ENCODE measurements at places on chromosomes 11 and 22.

DNA sequence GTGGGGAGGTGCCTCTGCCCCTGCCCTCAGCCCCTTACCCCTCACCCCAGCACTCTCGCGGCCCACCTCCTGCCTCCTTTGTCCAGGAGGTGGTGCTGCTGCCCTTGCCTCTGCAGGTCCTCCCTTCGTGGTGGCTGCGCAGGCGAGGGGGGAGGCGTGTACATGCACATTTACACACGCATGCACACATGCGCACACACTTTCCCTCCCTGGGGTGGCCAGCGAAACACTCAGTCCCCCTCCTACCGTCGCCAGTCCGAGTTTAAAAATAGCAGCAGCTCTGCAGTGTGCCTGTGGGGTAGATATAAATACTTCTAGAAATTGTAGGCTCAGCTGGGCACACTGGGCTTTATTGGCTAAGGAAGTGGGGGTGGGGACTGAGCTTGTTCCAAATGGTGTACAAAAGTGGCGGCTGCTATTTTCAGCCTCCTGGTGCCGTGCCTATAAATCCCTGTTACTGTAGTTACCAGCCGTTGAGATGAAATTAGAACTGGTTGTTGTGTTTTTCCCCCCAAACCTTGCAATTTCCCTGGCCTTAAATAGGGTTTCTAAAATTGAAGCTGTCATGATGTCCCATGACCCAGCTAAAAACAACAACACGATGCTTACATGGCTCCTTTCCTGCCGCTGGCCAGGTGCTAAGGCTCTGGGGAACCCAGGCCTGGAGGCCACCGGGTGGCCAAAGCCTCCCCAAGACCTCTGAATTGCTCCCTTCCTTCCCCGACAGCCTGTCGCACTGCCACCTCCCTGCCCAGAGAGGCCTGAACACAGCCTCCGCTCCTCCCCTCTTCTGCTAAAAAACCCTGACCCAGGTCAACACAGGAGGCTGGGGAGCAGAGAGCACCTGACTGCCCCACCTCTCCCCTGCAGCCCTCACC is 12.4 kb downstream of the PICK1 start:
- no peak for DNase-seq

DNA sequence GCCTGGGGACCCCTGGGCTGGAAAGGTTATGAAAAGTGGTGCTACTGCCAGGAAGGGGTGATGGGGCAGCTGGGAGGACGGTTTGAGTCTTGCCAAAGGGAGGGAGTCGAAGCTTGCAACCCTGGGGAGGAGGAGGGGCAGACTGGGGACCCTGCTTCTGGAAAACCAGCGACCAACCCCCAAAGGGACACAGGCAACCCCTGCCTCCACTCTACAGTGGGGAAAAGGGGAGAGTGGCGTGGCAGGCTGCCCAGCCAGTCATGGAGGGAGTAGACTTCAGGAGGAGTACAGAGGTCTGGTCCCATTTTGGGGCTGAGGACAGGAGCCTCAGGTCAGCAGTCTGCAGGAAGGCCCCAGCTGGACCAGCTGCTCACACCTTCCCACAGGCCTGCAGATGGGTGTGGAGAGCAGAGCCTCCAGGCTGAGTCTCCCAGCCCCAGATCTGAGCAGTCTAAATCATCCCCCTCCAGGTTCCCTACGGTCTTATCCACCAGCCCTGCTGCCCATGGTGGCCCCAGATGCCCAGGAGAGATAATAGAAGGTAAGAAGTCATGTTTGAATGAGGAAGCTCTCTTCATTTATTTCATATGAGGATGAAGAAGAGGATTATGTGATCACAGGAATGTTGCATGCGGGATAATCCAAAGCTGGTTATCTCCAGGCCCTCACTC is 3.3 kb downstream of the DDT start:
- DNase-seq = no peak

GRCh38 chr11:120342678-120343077 is 6.5 kb downstream of the ARHGEF12 start:
- no peak for DNase-seq

DNA sequence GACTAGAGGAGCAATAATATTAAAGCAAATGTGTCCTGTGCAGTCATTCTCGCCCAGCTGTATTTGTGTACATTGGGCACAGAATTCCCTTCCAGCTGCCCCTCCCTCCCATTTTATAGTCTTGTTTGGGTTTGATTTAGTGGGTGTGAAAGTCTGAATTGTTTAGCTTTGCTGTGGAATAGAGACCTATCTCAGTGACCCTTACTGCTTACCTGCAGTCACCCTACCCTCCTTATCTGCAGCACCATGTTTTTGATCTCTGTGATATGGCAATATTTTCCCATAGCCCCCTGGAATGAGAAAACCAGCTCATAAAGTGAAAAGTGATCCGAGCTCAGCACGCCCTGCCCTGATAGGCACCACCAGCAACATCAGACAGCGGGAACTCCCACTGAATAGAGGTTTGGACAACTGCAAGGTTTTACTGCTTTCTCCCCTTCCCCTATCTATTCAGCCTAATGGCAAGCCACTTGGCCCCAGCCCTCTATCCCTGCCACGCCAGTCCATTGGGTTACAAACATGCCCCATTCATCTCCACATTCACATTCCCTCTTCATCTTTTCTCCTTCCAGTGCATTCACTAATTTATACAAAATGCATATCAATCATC is 199.0 kb downstream of the ETS1 start:
- no peak for DNase-seq

DNA sequence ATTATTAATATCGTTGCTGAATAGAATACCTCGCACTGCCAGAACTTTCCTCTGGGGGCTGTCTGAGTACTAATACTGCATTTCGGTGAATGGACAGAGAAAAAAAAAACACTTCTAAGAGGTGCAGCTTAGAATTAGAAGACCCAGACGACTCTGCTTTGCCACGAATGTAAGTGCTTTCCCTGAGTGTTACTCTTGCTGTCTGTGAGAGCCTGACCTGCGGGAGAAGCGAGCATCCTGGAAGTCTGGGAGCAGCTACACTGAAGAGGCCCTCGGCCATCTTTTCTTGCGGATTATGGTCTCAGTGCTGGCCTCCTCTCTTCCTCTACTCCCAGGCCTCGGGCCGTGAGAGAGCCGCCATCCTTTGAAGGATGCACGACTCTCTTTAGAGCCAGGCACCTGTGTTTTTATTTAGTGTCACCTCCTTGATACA is 94.9 kb downstream of the SCN3B start:
- DNase-seq = no peak

- no peak for DNase-seq
Observed at GRCh38 chr22:37206841-37207821, 5.1 kb downstream of the SSTR3 start.

- DNase-seq = no peak
Observed at GRCh38 chr22:38731703-38732161, 24.1 kb downstream of the SUN2 start.

- DNase-seq = no peak
Observed at GRCh38 chr11:116424615-116425261, 348.0 kb downstream of the BUD13 start.

DNA sequence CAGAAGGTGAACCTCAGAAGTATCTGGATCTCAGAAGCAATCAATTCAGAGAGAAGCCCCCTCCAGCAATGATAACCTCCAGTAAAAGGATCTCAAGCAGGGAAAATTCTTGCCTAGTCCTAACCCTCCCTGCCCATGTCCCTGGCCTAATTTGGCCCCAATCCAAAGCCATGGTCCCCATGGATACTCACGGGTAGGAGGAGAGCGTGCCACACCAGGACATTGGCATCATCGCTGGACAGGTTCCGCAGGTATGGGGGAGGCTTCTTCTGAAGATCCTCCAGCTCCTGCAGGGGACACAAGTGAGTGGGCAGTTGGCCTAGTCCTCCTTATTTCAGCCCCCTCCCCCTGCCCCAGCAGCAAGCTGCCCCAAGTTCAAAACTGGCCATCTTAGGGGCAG is 7.3 kb downstream of the UBE2L6 start:
- DNase-seq = no peak

DNA sequence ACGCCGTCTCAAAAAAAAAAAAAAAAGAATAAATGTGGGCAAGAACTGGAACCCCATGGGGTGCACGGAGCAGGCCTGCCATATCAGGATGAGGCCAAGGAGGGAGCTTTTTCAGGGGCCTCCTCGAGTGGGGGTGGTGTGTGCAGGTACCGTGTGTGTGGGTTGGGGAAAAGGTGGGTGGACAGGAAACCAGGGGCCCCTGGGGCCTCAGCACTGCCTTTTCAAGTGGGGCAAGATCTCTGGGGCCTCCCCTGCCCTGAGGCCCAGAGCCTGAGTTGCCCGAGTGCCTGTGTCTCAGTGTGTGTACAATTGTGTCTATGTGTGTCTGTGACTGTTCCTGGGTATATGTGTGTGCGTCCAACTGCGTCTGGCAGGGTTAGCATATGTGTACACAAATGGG is 23.8 kb downstream of the TEF start:
- DNase-seq = no peak

GRCh38 chr22:50610581-50610980 is 10.0 kb downstream of the MAPK8IP2 start:
- no peak for DNase-seq

- DNase-seq = no peak
Observed at GRCh38 chr11:128345316-128345715, 242.0 kb downstream of the ETS1 start.

GRCh38 chr11:129249351-129249750 is 57.2 kb upstream of the ARHGAP32 start:
- DNase-seq = no peak

DNA sequence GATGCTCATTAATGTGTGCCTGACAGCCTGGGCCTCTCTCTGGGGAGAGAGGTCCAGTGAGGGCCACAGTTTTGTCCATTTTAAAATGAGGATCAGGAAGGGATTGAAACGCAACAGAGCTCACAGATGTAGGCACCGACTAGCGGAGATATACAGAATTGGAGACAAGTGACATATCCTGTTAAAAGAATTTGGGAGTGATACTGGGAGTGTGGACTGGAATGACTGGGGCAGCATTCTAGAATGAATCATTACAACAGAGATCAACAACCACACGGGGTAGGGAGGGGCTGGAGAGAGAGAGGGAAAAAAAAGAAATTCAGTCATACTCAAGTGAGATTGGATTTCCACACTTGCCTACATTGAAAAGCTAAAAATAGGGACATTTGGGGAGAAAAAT is 2.5 kb upstream of the NCAM1 start:
- no peak for DNase-seq

GRCh38 chr11:3160252-3161031 is 4.7 kb downstream of the OSBPL5 start:
- no peak for DNase-seq

GRCh38 chr11:115054570-115055538 is 376.5 kb downstream of the NXPE2 start:
- no peak for DNase-seq

DNA sequence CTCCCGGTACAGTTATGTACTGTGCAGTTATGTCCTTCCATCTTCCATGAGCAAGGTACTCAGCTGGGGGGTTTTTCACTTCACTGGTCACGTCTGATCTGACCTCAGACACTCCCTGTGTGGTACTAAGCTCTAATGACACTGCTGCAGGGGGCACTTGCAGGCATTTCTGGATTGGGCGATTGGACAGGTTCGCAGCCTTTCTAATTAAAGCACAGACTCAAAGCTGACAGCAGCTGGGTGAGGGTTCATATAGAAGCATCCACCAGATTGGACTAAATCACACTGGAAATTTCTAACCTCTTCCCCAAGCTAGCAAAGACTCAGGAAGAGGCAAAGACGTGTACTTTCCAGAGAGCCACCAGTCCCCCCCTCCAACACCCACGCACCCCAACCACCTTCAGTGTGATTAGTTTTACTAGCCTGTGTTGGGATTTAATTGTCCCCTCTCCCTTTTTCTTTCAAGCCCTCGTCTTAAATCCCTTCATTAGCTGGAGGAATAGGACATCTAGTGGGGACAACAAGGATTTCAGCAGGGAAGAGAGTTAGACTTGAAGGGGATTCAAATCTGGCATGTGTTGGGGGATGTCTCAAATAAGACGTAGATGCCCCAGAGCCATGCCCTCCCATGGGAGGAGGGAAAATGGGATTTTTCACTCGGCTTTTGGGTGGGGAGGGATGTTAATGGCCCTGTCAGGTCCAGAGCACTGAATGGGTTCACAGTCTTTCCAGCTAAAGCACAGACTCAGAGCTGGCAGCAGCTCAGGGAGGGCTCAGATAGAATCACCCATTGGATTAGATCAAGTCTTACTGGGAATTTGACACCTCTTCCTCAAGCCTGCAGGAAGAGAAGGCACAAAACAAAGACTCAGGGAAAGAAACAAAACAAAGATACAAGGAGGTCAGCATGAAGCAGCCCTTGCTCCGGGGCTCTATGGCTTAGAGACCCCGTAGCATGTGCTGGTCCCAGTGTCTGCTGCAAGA is 10.9 kb downstream of the INS start:
- DNase-seq = no peak

- DNase-seq = no peak
Observed at GRCh38 chr11:22192289-22192641, 620 bp upstream of the ANO5 start.

GRCh38 chr11:59800390-59801025 is 10.1 kb downstream of the MRPL16 start:
- DNase-seq = no peak

DNA sequence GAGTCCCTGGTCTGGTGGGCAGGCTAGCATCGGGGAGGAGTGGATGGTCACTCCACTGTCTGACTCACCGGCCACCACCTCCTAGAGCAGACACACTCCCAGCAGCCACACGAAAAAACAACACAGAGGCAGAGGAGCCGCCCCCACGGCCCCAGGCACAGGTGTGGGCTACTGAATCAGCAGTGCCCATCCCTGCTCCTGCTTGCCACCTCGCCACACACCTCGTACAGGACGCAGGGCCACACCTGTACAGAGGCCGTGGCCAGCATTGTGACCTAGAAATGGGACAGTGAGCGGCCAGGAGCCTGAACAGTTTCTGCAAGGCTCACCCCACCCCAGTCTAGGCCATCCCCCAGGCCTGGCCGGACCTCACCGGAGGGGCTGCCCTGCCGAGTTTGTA is 14.0 kb downstream of the TRIM29 start:
- no peak for DNase-seq

DNA sequence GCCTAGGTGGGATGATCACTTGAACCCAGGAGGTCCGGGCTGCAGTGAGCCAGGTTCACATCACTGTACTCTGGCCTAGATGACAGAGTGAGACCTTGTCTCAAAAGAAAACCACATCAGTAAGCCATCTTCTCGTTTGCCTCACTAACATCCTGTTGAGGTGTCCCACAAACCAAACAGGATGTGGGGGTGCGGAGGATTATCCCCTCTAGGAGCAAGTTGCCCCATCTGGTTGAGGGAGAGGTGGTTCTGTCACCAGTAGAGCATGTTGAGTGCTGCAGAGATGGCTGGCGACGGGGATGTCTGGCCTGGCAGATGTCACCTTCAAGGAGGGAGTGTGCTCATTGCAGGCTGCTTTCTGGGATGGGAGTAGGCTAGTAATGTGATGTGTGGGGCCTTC is 72.4 kb downstream of the ZNRF3 start:
- DNase-seq = peak; percentile 23

GRCh38 chr11:116267146-116267545 is 505.6 kb downstream of the BUD13 start:
- no peak for DNase-seq
